ENCODE measurements at places on chromosomes 6 and 20. TPM values are rescaled to one million over a fixed set of nuclear protein-coding genes. Genes with fewer than 3 reads are reported as not detected.
A peak's percentile ranks its signal among the peaks of the same experiment; 100 is the strongest.

DNA sequence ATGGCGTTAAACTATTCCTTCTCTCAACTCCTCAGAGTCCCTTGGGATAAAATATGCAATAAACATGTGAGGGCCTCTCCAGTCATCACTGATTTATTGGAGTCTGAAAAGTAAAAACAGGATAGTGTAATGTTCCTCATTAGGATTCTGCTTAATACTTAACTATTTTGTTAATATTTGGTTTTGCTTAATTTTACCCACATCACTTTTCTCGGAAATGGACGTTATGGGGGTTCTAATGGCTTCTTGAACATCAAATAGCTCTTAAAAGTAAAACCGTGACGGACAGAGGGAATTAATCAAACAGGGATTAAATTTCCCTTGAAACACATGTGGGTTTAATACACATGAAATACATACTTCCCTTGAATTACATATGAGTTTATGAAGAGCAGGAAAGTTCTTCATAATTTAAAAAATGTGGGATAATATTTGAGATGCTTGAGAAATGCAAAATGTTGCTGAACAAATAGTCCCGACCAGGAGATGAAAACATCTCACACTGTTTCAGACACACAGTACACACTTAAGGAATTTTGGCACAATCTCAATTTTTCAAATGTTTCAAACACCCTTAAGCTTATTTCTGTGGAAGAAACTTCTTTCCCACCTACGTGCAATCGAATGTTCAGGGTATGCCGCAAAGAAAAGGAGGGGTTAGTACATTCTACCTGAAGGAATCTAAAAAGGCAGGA, 38.4 kb upstream of the EIF2S2 start:
- H3K4me3 ChIP-seq, result no peak overlapping the region
- no peaks in the 10 kb centered on the region for H3K36me3 ChIP-seq
- no peak for DNase-seq
- H3K27me3 ChIP-seq, result no peaks in the 10 kb centered on the region
- H3K4me1 ChIP-seq, result no peaks in the 10 kb centered on the region
- H3K27ac ChIP-seq, result no peak overlapping the region

GRCh38 chr6:161257793-161258457, 15.9 kb downstream of the AGPAT4 start:
- no peaks in the 10 kb centered on the region for H3K27me3 ChIP-seq
- H3K36me3 ChIP-seq, result no peaks in the 10 kb centered on the region
- no peak overlapping the region for H3K4me3 ChIP-seq
- DNase-seq, result no peak
- H3K27ac ChIP-seq, result peak overlapping the region; percentile 29
- no peaks in the 10 kb centered on the region for H3K4me1 ChIP-seq

DNA sequence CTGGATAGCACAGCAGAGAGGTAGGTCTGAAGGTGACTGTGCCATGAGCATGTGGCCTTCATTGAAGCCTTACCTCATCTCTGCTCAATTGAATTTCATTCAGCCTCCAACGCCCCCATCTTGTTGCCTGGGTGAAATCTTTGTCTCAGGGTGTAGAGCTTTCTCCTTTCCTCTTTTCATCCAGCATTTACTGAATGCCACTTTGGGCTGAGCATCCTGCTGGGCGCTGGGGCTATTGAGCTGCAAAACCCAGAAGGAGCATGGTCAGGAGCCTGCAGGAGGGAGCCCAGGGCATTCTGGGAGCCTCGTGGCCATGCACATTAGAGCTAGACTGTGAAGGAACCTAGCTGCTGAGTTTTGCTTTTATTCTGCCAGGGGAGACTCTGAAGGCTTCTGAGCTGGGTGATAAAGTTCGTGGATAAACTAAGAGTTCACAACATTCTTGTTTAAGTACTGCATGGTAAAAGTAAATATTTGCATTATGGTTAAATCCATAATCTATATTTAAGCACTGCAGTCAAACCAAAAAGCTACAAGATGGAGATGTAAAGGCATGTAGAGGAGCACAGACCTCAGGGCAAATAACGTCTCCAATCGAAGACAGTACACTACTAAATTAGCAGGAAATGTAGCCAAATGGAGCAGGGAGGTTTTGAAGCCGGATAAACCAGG, 13.2 kb upstream of the ASXL1 start:
- no peaks in the 10 kb centered on the region for H3K36me3 ChIP-seq
- no peaks in the 10 kb centered on the region for H3K27me3 ChIP-seq
- H3K27ac ChIP-seq, result no peak overlapping the region
- no peaks in the 10 kb centered on the region for H3K4me1 ChIP-seq
- no peak for DNase-seq
- H3K4me3 ChIP-seq, result no peak overlapping the region

DNA sequence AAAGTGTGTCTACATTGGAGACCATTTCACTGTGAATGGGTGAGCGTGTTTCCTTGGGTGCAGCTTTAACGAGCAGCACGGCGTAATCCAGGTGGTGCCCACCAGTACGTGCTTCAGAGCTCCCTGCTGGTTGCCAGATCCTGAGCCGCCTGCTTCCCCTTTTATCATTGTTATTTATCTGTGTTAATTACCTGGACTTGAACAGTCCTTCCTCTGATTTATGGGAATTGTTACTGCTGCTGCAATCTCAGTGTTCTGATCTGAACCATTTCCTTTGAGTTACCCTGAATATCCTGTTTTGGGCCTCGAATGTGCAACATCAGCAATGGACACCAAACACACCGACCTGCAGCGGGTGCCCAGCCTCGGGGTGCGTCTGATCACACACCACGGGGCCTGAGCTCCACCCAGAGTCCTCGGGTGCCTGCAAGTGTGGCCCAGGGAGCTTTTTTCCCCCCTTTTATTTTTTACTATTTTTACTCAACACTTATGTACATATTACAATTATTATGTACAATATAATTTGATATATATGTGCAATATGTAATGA, 81.3 kb downstream of the RPP40 start:
- no peak overlapping the region for H3K27ac ChIP-seq
- no peaks in the 10 kb centered on the region for H3K4me1 ChIP-seq
- H3K36me3 ChIP-seq, result no peaks in the 10 kb centered on the region
- no peak for DNase-seq
- no peak overlapping the region for H3K4me3 ChIP-seq
- no peaks in the 10 kb centered on the region for H3K27me3 ChIP-seq

GRCh38 chr20:20820785-20821483, 108.5 kb upstream of the RALGAPA2 start:
- H3K27ac ChIP-seq, result no peak overlapping the region
- peaks cover 7% of the 10 kb centered on the region for H3K4me1 ChIP-seq
- no peaks in the 10 kb centered on the region for H3K36me3 ChIP-seq
- no peaks in the 10 kb centered on the region for H3K27me3 ChIP-seq

GRCh38 chr6:3288711-3289663, 30.2 kb downstream of the PSMG4 start:
- no peaks in the 10 kb centered on the region for H3K27me3 ChIP-seq
- no peaks in the 10 kb centered on the region for H3K36me3 ChIP-seq
- H3K4me1 ChIP-seq, result no peaks in the 10 kb centered on the region
- no peak overlapping the region for H3K4me3 ChIP-seq

GRCh38 chr20:57330998-57331397, 1.4 kb downstream of the SPO11 start:
- no peak overlapping the region for H3K27ac ChIP-seq
- H3K4me3 ChIP-seq, result no peak overlapping the region
- DNase-seq, result no peak
- no peaks in the 10 kb centered on the region for H3K4me1 ChIP-seq
- no peaks in the 10 kb centered on the region for H3K27me3 ChIP-seq

DNA sequence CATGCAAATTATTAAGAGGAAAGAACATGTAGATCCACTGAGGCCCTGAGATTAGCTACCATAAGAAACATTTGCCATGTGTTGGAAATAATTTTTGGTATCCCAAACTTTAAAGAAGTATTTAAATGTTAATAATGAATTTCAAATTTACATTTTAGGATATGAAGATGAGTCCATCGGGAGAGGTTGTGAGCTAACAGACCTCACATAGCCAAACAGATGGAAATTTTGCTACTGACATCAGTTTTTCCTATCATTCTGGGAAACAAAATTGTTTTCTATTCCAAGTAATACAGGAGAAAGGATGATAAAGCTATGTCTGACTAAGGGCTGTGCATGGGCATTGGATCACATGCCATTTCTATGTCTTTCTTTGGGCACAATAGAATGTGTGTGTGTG, 809.6 kb downstream of the TENT5A start:
- no peaks in the 10 kb centered on the region for H3K27me3 ChIP-seq
- H3K4me1 ChIP-seq, result no peaks in the 10 kb centered on the region
- no peaks in the 10 kb centered on the region for H3K36me3 ChIP-seq
- no peak overlapping the region for H3K4me3 ChIP-seq

DIDO1 gene
- 59.8 TPM for total RNA-seq

TINAG gene
- not detected for total RNA-seq

LY6G6C gene
- total RNA-seq, result not detected

SLC22A2 gene
- not detected for total RNA-seq

PHACTR2 gene
- total RNA-seq, result 27.5 TPM

HDGFL1 gene
- total RNA-seq, result not detected

ARFGEF2 gene
- total RNA-seq, result 37.1 TPM

MOG gene
- not detected for total RNA-seq

SNX21 gene
- 55.0 TPM for total RNA-seq
